ENCODE measurements at places on chromosomes 3 and 15.

GRCh38 chr3:189038773-189039745 lies 132.7 kb upstream of the TPRG1 start:
- DNase-seq: no peak

GRCh38 chr3:126107203-126107939 lies 23.4 kb upstream of the SLC41A3 start:
- no peak for DNase-seq

DNA sequence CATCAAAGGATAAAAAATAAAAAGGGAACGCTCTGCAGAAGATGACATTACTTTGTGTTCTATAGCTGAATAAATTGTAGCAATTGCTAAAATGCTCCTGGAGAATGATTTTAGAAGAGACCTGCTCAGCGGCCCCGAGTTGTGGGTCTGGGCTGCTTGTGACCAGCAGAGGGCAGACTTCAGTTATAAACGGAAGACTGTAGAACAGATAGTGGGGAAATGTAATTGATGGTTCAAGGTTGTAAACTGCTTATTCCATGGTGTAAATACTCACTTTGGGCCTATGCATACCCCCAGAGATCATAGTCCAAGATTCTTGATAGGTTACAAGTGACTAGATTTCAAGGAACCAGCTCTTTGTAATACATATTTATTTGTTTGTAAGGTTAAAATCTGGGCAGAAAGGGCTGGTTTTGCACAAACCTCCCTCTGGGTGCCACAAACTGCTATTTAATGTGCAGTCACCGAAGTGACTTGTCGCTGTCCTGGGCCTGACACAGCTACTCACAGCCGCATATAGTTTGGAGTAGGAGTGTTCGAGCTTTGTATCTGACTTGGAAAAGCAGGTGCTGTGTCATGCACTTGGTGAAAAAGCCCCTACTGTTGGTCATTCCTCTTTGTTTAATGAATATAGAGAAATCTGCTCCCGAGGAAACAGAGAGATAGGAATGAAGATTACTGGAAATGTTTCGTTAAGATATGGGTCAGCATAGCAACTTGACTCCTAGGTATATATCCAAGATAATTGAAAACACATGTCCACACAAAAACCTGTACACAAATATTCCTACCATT lies 34.7 kb upstream of the NDUFB4 start:
- DNase-seq: peak; percentile 84

- peak; percentile 34 for DNase-seq
Measured at GRCh38 chr3:31232055-31233025, 300.4 kb upstream of the STT3B start.

GRCh38 chr15:47405365-47406162 lies 311.7 kb upstream of the SEMA6D start:
- DNase-seq: no peak

DNA sequence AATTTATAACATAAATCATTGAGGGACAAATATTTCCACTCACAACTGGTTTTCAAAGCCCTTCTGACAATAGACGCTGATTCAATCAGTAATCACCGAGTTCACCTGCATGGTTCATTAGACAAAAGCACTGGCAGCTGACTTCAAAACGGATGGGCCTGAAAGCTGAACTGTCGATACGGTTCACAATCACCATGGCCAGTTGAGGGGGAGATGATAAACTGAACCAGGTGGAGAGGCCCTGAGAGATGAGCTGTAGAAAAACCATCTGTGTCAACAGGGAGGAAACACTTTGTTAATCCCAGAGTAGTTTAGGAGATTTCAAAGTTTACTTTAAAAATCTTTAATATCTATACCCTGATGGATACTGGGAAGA lies 75.0 kb downstream of the PEX5L start:
- DNase-seq: no peak

- DNase-seq: no peak
Measured at GRCh38 chr15:68326711-68327354, 49.3 kb downstream of the FEM1B start.

GRCh38 chr15:56919609-56920366 lies 1.3 kb downstream of the TCF12 start:
- peak; percentile 55 for DNase-seq

DNA sequence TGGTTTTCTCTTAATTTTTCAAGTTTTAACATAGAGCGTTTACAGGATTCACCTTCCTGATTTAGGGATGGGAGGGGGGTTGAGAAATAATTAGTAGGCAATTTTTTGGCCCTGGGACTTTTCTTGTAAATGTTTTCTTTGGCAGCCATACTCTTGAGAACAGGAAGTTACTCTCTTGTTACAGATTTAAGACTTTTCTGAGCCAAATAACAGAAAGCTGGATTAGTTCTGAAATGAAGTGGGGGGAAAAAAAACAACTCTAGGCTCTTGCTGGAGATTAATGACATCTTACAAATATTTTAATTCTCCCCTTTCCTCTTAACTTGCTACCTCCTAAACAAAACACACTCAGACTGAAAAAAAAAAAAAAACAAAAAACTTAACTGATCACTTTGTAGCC lies 13.8 kb upstream of the POLR2M start:
- peak; percentile 47 for DNase-seq

GRCh38 chr15:39156646-39157250 lies 424.1 kb upstream of the THBS1 start:
- DNase-seq: no peak

DNA sequence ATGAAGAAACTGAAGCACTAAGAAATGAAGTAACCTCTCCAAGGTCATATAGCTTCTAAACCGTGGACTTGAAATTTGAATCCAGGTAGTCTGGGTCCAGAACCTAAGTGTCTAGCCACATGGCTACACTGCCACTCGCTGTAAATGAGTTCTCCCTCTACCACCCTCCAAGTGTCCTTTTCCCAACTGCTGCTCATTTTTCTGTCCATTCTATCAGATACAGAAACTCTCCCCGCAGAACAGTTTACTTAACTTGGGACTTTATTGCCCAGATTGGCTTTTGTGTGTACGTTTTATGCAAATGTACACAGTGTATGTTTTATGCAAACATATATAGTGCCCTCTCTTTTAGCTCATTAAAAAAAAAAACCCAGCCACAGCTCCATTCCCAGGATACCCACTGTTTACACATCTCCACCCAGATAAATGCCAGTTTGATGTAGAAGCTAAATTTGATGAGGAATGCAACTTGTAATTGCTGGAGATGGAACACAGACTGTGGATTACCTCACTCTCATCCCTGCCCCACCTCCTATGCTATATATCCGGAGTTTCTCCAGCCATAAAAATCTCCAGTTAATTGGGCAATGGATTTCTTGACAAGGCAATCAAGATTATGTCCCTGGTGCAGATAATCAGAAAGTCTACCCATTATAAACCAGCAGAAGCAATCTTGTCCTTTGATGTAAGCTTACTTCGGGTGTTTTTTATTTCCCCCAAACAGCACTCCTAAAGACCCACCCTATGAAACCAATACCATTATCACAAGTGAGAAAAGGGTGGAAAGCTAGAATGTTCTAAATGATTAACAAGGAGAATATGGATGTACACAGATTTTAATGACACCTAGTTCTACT lies 42.0 kb downstream of the THBS1 start:
- DNase-seq: no peak

GRCh38 chr3:191961022-191961421 lies 500.1 kb downstream of the PYDC2 start:
- no peak for DNase-seq

DNA sequence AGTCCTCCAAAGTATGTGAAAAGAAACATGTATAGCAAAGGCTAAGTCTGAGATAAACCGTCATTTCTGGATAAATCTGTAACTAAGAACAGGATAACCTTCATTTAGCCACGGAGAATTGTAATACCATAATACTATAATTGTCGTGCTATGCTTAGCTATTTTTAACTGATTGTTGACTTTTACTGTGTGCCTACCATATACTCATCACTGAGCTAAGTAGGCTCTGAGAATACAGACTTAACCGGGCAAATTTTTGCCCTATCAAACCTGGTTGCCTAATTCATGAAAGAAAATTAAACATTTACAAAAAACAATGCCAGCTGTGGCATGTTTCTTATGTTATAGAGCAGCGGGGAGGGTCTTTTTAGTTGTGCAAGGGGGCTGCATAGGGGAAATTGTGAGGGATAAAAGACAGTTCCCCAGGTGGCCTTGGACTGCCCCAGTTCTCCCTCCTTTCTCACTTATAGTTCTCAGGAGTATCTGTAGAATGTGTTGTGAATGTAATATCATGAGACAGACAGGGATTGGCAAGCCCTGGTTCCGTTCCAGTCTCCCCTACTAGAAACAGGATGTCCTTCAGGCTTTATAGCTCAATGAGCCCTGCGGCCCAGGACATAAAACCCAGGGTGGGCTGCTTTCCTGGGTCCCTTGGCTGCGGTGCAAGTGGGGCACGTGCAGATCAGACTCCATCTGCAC lies 318.5 kb downstream of the GBE1 start:
- DNase-seq: no peak

DNA sequence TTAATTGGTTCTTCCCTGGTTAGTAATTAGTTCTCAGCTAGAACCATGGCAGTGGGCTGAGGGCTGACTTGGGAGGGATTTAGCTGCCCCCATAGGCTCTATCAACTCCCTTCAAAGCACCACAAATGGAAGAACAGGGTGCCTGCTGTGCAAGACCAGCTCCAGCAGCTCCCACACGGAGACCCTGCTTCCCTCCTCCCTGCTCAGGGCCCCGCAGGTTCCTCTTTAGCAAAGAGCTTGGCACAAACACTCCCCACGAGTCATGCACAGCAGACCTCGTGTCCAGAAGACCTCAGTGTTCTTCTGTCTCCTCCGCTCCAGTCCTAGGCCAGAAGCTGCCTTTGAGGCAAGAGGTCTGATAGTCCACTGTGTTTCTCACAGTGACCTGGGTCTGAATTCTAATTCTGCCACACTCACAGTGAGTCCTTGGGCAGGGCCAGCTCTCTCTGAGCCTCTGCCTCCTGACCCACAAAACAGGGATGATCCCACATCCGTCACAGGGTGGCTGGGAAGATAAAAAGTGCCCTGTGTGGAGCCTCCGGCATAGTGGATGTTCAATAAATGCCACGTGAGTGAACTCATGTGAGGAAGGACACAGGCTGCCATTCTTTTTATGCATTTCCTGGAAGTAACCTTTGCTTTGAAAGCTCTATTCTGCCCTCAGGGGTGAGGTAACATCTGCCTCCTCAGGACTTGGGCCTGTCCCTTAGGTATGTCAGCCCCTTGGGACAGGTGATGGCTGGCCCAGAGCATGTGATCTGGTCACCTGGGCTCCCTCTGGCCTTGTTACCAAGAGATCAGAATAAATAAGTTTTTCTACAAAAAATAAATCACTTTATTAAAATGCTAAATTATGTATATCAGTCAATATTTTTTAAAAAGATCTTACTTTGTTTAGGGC lies 7.6 kb downstream of the RAB6B start:
- DNase-seq: peak; percentile 44

DNA sequence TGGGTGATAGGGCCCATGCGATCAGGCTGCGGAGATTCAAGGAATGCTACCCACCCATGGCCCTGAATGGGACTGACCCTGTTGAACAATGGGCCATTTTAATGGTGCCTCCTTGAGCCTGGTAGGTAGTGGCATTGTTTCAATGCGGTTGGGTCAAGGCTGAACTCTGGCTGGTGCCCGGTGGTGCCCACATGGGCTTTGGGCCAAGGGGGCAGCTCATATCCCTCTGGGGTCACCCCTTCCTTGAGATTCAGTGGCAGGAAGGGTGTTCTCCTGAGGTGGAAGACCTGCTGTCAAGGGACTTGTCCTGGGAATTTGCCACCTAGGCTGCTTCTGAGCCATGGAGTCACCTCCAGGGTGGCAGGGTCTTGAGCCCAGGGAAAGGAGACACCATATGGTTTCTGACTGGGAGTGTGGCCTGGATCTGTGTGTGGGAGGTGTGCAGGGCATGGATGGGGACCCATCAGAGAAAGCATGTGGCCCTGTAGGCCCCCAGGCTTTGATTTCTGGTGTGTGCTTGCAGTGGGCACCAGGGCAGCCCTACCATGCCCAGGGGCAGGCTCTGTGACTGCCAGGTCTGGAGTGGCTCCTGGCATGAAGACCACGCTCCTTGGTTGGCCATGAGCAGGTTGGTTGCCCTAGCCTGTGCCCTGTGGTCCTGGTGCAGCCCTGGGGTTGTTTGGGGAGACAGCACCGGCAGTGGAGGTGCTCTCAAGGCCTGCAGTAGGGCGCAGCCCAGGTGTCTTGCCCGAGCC lies 199.9 kb downstream of the UBE3A start:
- no peak for DNase-seq

GRCh38 chr3:17730318-17730967 lies 12.0 kb downstream of the TBC1D5 start:
- no peak for DNase-seq

GRCh38 chr15:77525400-77525811 lies 104.7 kb downstream of the HMG20A start:
- no peak for DNase-seq

DNA sequence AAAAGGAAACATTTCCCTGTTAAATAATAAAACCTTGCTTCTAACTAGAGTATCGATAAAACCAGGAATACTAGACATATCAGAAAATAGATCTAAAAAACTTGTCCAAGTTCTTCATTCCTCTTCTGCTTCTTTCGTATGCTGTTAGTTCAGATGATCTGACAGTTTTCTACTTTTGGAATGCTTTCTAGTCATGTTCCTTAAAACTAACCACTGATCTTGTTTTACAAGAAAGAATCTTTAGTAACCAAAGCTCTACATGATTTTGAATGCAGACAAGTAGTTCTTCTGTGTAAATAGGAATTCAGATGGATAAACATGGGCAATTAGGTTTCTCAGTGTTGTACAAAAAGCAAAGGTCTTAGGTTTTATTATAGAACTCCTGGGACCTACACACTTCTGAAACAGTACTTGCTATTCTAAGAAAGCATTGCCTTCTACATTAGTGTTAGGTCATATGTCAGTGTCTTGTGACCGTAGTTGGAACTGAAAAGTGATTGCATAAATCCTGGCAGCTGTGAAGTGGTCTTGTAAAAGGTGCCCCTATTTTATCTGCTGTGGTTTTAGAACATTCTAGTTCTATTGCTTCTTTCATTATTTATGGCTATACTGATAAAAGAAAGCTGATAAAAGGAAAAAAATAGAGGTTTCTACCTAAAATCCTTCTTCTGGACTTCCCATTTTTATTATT lies 40.7 kb downstream of the SNRK start:
- DNase-seq: peak; percentile 10

DNA sequence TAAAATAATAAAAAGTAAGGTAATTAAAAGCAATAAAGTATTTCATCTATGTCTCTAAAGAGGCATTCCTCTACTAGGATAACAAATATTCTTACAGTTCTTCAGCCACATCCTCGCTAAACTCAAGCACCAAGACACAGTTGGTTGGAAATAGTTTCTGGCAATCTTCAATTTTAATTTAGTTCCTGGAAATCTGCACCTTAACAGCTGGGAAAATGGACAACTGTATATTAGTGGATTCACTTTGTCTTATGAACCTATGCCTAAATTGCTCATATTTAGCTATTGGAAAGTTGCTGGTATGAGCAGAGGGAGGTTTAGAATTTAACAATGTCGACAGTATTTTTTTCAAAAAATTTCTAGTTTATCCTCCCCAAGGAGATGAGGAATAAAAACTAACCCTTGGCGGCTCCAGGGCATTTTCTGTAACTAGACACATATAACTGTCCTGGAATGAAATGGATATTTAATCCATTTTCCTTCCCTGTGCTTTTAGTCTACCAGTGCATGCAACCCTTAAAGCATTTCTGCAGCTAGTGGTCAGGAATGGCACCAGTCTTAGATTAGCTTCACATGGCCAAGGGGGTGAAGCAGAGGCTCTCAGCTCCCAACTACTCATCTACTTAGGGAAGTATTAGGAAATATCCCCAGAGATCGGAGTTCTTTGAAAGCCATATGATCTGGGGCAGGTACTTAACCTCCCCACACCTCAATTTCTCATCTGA lies 290.0 kb upstream of the THBS1 start:
- DNase-seq: no peak

- no peak for DNase-seq
Measured at GRCh38 chr15:99929266-99929665, 196.0 kb upstream of the LYSMD4 start.

- DNase-seq: no peak
Measured at GRCh38 chr15:29133791-29134190, 135.8 kb downstream of the NSMCE3 start.
